ENCODE measurements at places on chromosomes 6 and 20.

- no peak for DNase-seq
Observed at GRCh38 chr6:85752602-85753001, 109.9 kb upstream of the SYNCRIP start.

DNA sequence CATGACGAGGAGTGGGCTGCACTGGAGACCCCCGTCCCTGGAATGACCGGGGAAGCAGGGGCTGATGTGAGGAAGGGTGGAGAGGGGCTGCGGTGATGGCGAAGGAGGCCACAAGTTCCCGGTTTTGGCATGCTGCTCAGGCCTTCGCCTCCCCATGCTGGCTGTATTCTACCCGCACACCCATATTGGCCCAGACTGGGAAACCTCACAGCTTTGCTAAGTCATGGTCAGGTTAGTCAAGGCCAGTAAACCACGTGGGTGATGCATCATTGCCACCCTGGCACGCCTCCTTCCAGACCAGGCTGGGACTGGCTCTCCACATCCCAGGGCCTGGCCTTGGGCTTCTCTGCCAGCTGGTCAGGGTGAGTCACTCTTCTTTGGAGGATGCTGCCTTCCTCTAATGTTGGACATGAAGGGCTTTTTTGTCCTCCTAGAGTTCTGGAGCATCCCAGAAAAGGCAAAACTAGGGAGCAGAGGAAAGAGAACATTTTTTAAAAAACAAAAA is 53.8 kb downstream of the PCNA start:
- DNase-seq, result no peak

DNA sequence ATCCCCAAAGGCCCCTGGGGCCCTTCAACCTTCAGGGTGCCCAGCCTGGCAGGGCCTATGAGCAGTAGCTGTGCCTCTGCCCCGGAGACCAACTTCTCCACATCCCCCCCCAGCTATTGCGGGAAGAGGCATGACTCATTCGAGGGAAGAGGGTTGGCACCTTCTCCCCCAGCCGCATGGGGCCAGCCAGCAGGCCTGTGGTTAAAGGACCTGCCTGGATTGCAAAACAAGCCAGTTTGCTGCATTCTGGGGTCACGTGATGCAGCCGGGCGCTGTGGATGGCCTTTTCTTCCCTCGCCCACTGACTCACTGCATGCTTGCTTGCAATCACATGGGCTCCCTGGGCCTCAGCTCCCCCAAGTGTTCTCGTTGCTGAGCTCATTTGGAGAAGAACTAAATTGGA is 182.5 kb downstream of the MAFB start:
- peak; percentile 79 for DNase-seq

DNA sequence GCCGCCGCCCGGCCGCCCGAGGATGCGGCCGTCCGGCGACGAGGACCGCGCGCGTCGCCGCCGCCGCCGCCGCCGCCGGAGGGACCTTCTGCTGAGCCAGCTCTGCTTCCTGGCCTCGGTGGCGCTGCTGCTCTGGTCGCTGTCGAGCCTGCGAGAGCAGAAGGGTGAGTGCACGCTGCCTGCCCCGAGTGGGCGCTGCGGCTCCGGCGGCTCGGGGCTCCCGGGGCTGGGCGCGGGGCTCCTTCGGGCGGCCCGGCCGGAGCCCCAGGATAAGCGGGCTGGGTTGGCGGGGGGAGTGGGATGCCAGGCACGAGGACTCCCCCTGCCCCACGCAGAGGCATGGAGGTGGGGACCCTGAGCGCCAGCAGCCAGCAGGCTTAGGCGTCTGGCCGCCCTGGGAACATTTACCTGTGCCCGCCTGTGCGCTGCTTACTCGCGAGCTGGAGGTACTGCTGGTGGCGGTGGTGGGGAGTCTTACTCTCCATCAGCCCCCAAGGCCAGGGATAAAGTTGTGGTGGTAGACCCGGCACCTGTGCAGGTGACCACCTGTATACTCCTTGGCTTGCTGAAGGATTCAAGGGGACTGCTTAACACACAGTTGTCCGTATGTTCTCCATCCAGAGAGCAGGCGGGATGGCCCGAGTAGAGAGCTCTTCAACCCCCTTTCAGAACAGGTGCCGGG is 520 bp downstream of the SLC24A3 start:
- DNase-seq, result peak; percentile 80

GRCh38 chr20:19785173-19785982 is 27.3 kb downstream of the RIN2 start:
- DNase-seq, result no peak

DNA sequence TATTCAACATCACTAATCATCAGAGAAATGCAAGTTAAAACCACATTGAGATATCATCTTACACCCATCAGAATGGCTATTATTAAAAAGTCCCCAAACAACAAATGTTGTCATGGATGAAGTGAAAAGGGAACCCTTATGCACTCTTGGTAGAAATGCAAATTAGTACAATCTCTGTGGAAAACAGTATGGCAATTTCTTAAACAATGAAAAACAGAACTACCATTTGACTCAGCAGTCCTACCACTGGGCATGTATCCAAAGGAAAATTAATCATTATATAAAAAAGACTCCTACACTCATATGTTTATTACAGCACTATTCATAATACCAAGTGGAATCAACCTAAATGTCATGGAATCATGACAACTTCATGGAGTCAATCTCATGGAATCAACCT is 611.3 kb upstream of the GJE1 start:
- no peak for DNase-seq

DNA sequence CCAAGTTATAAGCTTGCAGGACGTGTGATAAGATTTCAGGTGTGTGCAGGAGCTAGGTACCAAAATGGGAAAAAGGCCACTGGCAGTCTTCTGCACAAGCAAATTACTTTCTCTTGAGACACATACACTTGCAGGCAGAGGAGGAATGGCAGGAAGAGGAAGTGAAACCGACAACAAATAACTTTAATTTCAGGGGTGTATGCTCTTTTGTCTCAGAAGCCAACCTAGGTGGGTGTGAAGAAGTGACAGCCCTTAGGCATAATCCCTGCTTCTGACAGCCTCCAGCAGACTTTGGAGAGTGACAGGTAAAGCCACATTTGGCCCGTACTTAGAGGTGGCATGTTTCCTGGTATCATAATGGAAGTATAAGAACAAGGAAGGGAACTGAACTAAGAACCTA is 118.8 kb upstream of the TRAF3IP2 start:
- no peak for DNase-seq

GRCh38 chr6:26335631-26336323 is 29.2 kb upstream of the BTN3A2 start:
- DNase-seq, result no peak

- DNase-seq, result no peak
Observed at GRCh38 chr6:26027491-26028211, 59.6 kb upstream of the HFE start.

DNA sequence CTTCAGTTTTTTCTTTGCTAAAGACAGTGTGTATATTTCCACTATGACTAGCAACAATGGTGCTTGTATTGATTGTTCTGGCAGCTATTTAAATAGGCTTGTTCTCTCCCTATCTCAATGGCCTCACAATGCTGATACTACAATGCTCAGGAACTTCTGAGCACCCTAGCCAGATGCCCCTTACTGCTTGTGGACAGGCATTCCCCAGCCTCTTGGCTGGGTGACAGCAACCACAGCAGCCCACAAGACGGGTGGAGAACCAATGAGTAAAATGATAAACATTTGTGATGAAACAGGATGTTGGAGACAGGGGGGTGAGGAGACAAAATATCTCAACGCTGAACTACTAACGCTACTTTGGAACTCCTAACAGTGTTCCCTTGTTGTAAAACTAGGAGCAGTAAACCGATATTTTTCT is 42.3 kb downstream of the HIVEP2 start:
- no peak for DNase-seq

DNA sequence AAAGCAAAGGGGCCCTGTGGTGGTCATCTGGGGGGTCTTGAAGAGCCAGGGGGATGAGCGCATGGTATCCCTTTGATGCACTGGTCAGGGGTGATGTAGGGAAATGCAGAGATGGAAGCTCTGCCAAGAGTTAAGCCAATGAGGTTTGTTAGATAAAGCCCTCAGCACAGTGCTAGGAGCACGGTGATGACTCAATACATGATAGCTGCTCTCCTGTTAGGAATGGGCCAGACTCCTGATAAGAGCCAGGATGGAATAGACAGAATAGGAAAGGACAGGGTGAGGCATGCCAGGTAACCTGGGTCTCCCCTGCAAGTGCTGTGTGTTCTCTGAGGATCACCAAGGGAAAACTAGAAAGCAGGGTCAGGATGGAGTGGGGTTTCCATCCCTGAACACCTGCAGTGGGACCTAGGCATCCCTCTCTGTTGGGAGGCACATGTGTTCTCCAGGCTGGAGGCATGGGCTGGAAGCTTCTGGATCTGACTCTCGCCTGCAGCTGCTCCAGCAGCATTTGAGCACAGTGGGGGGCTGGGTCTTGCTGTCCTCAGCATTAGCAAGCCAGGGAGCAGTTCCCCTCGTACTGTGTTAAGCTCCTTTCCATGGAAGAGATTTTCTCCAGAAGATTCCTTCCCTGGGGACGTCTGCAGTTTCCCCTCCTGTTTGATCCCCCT is 71.8 kb upstream of the TIAM2 start:
- DNase-seq, result no peak

- no peak for DNase-seq
Observed at GRCh38 chr20:60787276-60787675, 464.8 kb upstream of the CDH4 start.

DNA sequence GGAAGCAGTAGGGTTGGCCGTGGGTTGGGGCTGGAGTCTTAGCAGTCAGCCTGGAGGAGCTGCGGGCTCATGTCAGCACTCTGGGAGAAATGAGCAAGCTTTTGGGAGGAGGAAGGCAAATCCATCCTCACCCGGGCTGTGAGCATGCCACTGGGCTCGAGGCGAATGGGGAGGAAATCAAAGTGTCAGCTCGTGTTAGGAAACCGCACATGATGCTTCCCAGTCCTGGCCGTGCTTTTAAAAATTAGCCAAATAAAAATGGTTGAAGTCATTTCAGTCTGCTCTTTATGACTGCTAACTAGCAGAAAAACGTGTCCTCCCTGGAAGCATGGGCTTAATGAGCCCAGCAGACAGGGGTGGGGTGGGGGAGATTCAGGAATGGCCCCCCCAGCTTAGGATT is 98.1 kb downstream of the NFATC2 start:
- no peak for DNase-seq

GRCh38 chr6:99354983-99355382 is 5.5 kb upstream of the FAXC start:
- no peak for DNase-seq

GRCh38 chr6:150395388-150396009 is 26.7 kb downstream of the IYD start:
- DNase-seq, result no peak
